ENCODE measurements at places on chromosomes 2 and 18.

GRCh38 chr2:156430980-156431358 is 5.2 kb upstream of the GPD2 start:
- no peak for DNase-seq

DNA sequence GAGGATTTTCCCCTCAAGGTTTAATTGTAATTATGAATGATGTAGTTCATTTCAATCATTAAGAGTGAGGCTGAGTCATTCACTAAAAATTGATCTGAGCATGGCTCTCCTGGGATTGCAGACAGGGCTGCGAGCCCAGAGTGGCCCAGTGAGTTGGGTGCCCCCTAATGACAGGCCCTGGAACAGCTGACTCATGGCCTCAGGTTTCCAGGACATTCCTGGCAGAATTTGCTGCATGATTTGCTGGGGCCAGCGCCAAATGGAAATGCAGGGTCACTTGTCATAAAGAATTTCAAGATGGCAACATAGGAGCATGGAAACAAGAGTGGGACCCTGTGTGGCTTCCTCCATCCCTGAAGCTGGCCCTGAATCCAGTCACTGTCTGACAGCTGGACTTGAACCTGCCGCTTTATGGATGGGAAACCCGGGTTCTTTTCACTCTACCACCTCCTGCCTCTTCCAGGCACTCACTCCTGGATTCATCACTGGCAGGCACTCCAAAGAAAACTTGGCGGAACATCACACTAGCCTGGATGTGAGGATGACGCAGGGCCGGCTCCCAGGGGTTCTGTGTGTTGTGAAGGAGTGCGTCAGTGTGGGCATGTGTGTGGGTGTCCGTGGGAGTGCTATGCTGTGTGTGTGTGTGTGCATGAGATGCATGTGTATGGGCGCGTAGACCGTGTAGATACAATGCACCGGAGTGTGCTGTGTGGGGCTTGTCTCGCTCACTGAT is 15.2 kb downstream of the OTOF start:
- DNase-seq, result peak; percentile 45

- no peak for DNase-seq
Measured at GRCh38 chr18:10240973-10241372, 213.5 kb upstream of the APCDD1 start.

DNA sequence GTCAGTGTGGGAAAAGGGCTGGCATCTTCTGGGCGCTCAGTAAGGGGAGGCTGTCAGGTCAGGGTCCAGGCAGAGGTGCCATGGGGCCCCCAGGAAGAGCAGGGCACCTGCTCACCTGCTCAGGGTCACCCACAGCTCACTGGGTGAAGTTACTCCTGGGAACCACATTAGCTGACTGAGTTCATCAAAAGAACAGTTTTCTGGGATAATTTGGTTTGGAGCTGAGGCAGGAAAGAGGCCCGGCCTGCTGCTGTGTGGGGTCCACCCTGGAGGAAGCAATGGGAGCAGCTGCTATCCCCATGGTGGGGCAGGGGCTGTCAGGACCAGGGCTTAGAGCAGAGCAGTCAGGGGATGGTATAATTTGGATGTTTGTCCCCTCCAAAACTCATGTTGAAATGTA is 97.2 kb upstream of the GPC1 start:
- no peak for DNase-seq

Measured in nephron progenitor cell (in vitro differentiated cells).